ENCODE measurements at places on chromosomes 12 and 14. TPM values are rescaled to one million over a fixed set of nuclear protein-coding genes. Genes with fewer than 3 reads are reported as not detected.

GRCh38 chr14:68814539-68815297 is 21.9 kb upstream of the ZFP36L1 start:
- no peaks in the 10 kb centered on the region for H3K27me3 ChIP-seq
- DNase-seq: peak; percentile 87
- H3K4me1 ChIP-seq: peaks cover 35% of the 10 kb centered on the region
- H3K27ac ChIP-seq: peak overlapping the region; percentile 95
- H3K4me3 ChIP-seq: peak overlapping the region; percentile 23
- H3K36me3 ChIP-seq: no peaks in the 10 kb centered on the region

The SERPINA1 gene
- 1,757 TPM for total RNA-seq

DNA sequence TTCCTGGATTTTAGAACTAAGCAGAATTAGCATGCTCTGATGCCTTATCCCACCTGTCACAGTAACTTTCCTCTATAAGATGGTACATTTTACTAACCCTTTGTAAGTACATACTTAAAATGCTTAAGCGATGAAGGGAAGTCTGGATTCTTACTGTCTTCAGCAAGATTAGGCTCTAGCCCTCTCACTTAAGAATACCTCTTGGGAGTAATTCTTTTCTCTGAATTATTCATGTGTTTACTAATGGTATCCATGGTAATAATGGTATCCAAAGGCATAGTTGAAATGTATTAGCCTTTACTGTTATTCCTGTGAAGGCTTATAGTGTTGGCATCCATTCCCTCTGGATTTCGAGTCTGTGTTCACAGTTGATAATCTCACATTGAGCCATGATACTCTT is 176.9 kb downstream of the MON2 start:
- H3K4me3 ChIP-seq: no peak overlapping the region
- no peaks in the 10 kb centered on the region for H3K4me1 ChIP-seq
- no peak overlapping the region for H3K27ac ChIP-seq

DNA sequence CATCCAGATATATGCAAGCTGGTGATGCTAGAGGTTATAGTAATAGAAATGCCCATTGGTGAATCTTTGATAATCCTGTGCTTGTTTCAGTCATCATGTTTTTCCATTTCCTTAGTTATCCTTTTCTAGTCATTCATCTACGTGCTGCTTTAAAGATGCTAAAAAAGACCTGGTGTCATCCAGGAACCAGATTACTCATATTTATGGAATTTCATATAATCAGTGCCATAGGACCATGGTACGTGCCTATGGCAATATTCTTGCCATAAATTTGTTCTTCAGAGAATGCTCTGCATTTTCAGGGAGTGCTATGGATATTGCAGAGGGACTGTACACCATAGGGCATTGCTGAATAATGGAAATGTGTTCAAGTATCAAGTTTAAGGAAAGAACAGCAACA is 267.3 kb downstream of the AKAP6 start:
- no peaks in the 10 kb centered on the region for H3K4me1 ChIP-seq
- no peak overlapping the region for H3K27ac ChIP-seq
- H3K4me3 ChIP-seq: no peak overlapping the region

The CRACR2A gene
- total RNA-seq: 81.7 TPM

DNA sequence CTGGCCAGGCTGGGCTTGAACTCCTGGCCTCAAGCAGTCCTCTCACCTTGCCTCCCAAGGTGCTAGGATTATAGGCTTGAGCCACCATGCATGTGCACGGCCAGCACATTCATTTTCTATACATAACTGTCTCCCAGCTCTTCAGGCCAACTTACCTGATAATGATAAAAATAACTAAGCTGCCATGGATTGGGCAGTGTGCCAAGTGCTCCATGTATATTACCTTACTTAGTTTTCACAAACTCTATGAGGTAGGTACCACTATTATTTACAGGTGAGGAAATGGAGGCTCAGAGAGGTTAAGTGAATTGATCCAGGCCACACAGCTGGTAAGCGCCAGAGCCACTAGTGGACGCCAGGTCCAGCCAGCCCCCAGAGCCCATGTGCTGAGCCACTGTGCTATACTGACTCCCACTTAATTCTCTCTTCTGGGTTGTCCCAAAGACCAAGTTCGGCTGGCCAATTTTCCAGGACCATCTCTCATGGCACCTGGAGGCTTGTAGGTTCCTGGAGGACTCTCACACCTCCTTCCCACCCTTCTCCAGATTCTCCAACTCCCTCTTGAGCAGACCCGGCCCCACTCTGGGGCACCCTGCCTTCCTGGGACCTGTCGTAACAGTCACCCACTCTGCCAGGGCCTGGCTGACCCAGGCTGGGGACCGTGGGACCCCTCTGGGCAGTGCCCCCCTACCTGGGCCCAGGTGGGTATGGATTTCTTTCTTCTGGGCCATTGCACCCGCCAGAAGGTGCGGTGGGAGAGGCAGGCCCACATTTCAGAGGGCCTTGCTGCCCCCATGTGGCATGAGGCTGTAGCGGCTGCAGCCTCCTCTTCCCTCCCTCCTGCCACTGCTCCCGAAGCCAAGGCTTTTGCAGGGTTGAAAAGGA is 30.2 kb upstream of the CIPC start:
- no peaks in the 10 kb centered on the region for H3K27me3 ChIP-seq
- no peaks in the 10 kb centered on the region for H3K36me3 ChIP-seq
- peak; percentile 75 for DNase-seq
- no peak overlapping the region for H3K4me3 ChIP-seq
- H3K4me1 ChIP-seq: no peaks in the 10 kb centered on the region
- H3K27ac ChIP-seq: no peak overlapping the region

DNA sequence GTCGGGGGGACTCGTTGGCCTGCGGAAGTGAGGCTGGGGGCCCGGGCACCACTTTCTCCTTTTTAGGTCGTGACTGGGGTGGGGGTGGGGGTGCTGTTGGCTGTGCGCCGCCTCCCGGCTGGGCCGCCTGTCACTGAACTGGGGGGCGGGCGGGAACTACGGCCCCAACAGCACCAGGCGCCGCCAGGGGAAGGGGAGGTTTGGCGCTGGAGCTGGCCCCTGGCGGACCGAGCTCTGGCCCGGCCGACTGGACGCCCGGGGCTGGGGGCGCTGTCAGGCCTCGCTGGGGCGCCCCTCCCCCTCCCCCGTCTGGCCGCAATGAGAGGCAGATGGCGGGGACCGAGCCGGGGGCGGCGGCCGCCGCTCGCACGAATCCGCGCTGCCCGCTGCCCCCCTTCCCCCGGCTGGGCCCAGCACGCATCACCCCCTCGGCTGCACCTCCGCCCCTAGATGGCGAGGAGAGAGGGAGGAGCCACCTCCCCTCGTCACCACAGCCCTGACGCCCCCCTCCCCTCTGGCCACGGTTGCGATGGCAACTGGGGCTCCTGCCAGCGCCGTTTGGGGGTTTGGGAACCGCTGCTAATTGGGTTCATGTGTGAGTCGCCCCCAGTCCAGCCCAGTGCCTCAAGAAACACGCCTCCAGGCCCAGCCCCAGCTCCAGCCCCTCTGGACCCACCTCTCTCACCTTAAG is 723 bp downstream of the NFATC4 start:
- H3K4me3 ChIP-seq: peak overlapping the region; percentile 65
- H3K27ac ChIP-seq: peak overlapping the region; percentile 73

DNA sequence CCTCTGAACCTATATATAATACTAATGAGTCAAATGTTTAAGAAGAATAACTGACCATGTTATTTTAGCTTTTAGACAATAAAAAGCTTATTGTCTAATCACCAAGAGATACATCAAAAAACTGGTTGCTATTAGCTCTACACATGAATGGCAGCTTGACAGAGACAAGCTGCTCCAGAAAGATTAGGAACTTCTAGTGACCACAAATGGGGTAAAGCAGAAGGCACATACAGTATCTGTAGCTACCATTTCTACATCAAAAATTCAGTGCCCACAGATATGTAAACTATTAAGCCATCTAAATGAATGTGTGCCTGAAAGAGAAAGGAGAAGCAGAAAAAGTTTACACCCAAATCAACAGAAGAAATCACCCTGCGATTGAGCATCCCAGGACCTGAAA is 2.4 kb downstream of the AREL1 start:
- H3K4me1 ChIP-seq: no peaks in the 10 kb centered on the region
- H3K27me3 ChIP-seq: no peaks in the 10 kb centered on the region
- no peaks in the 10 kb centered on the region for H3K36me3 ChIP-seq
- DNase-seq: no peak
- no peak overlapping the region for H3K27ac ChIP-seq
- no peak overlapping the region for H3K4me3 ChIP-seq

- H3K27me3 ChIP-seq: no peaks in the 10 kb centered on the region
- H3K27ac ChIP-seq: no peak overlapping the region
- no peaks in the 10 kb centered on the region for H3K4me1 ChIP-seq
- no peak for DNase-seq
- H3K36me3 ChIP-seq: no peaks in the 10 kb centered on the region
These were observed 84.5 kb downstream of the VRK1 start for GRCh38 chr14:96881713-96882112.

- no peaks in the 10 kb centered on the region for H3K36me3 ChIP-seq
- H3K27ac ChIP-seq: no peak overlapping the region
- DNase-seq: no peak
- no peaks in the 10 kb centered on the region for H3K27me3 ChIP-seq
These were observed 72.1 kb downstream of the PRIMA1 start for GRCh38 chr14:93716002-93716745.

DNA sequence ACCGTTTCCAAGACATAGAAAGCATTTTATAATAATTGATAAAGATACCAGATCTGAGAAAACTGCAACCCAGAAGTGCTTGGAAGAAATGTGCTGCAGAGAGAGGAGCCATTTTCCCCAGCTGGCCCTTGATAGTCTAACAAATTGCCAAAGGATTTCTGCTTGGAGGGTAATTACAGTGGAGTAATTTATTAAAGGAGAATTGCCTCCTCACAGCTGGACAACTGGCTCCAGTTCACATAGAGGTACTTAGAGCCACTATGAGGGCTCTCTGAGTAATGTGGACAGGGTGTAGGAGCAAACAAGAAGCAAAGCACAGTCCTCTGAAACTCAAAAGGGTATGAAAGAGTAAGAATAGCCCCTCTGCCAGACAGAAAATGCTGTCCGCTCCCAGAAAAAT is 335.6 kb downstream of the SYT1 start:
- H3K27me3 ChIP-seq: no peaks in the 10 kb centered on the region
- no peaks in the 10 kb centered on the region for H3K36me3 ChIP-seq
- H3K27ac ChIP-seq: no peak overlapping the region
- no peak overlapping the region for H3K4me3 ChIP-seq

The AREL1 gene
- total RNA-seq: 81.0 TPM

The RASSF8 gene
- 1.2 TPM for total RNA-seq

The RNASE3 gene
- not detected for total RNA-seq

GRCh38 chr14:100147181-100147631 is 12.2 kb downstream of the DEGS2 start:
- peak; percentile 81 for DNase-seq
- no peaks in the 10 kb centered on the region for H3K27me3 ChIP-seq
- H3K27ac ChIP-seq: peak overlapping the region; percentile 95
- peaks cover 13% of the 10 kb centered on the region for H3K4me1 ChIP-seq
- peak overlapping the region; percentile 10 for H3K4me3 ChIP-seq
- peaks cover 10% of the 10 kb centered on the region for H3K36me3 ChIP-seq

DNA sequence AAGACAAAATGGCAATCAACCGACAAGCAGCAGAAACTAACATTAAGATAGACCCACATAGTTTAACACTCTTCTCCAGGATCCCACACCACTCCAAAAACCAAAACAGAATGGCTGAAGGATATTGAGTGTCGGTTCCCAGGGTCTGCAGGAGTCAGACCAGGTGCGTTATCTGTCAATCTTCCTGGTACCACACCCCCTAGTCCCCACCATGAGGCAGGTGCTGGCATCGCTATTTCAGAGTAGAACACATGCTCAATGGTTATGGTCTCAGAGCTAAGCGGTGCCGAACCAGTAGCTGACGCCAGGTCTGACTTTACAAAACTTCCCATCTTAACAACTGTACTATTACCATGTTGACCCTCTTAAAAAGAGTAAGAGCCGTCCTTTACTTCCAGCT is 10.2 kb downstream of the STX2 start:
- H3K4me1 ChIP-seq: no peaks in the 10 kb centered on the region
- no peak overlapping the region for H3K4me3 ChIP-seq
- no peak overlapping the region for H3K27ac ChIP-seq

- H3K4me1 ChIP-seq: no peaks in the 10 kb centered on the region
- no peaks in the 10 kb centered on the region for H3K36me3 ChIP-seq
- no peak overlapping the region for H3K4me3 ChIP-seq
These were observed 27.8 kb downstream of the EFCAB11 start for GRCh38 chr14:89926694-89927093.

The NPFF gene
- total RNA-seq: not detected

The KSR2 gene
- 0.53 TPM for total RNA-seq

The CFAP251 gene
- 0.67 TPM for total RNA-seq

The CACNA2D4 gene
- total RNA-seq: 14.7 TPM

- DNase-seq: peak; percentile 0
- H3K36me3 ChIP-seq: no peaks in the 10 kb centered on the region
- no peaks in the 10 kb centered on the region for H3K4me1 ChIP-seq
- H3K4me3 ChIP-seq: no peak overlapping the region
- H3K27me3 ChIP-seq: no peaks in the 10 kb centered on the region
- no peak overlapping the region for H3K27ac ChIP-seq
These were observed 56.7 kb upstream of the AEBP2 start for GRCh38 chr12:19382563-19382962.

The AKAP5 gene
- total RNA-seq: 0.57 TPM

- no peaks in the 10 kb centered on the region for H3K36me3 ChIP-seq
- no peak for DNase-seq
- H3K27me3 ChIP-seq: no peaks in the 10 kb centered on the region
- H3K4me1 ChIP-seq: no peaks in the 10 kb centered on the region
These were observed 73.6 kb downstream of the FIGNL2 start for GRCh38 chr12:51774933-51775332.

GRCh38 chr14:68523326-68523610 is 269.6 kb downstream of the ZFP36L1 start:
- peak overlapping the region; percentile 18 for H3K27ac ChIP-seq
- no peaks in the 10 kb centered on the region for H3K27me3 ChIP-seq
- H3K4me1 ChIP-seq: no peaks in the 10 kb centered on the region
- no peaks in the 10 kb centered on the region for H3K36me3 ChIP-seq
- no peak overlapping the region for H3K4me3 ChIP-seq

The SARNP gene
- total RNA-seq: 60.2 TPM

The GLS2 gene
- 3.0 TPM for total RNA-seq

The DPF3 gene
- total RNA-seq: 10.7 TPM

DNA sequence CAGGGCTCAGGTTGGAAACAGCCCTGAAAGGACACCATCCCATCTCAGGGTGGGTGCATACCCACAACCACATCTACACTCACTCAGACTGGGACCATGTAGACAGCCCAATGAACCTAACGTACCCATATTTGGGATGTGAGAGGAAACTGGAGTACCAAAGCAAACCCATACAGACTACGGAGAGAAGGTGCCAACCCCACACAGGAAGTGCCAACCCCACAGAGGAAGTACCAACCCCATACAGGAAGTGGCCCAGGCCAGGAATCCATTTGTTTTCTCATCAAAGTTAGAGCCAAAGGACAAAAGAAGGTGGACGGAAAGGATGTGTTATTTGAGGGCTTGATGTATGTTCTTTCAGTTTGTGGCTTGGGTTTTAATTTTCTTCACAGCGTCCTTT is 19.5 kb upstream of the SPIC start:
- no peak overlapping the region for H3K4me3 ChIP-seq
- no peaks in the 10 kb centered on the region for H3K27me3 ChIP-seq
- no peaks in the 10 kb centered on the region for H3K4me1 ChIP-seq
- DNase-seq: no peak
- H3K36me3 ChIP-seq: no peaks in the 10 kb centered on the region

The HCAR2 gene
- total RNA-seq: not detected

GRCh38 chr14:67566908-67567307 is 33.2 kb downstream of the PIGH start:
- no peaks in the 10 kb centered on the region for H3K4me1 ChIP-seq
- H3K36me3 ChIP-seq: no peaks in the 10 kb centered on the region
- no peaks in the 10 kb centered on the region for H3K27me3 ChIP-seq
- no peak overlapping the region for H3K4me3 ChIP-seq

The CYP46A1 gene
- total RNA-seq: not detected

- no peaks in the 10 kb centered on the region for H3K4me1 ChIP-seq
- no peaks in the 10 kb centered on the region for H3K27me3 ChIP-seq
- H3K27ac ChIP-seq: no peak overlapping the region
- H3K4me3 ChIP-seq: no peak overlapping the region
- DNase-seq: no peak
These were observed 250.1 kb downstream of the NUAK1 start for GRCh38 chr12:105888696-105889095.

The FOXA1 gene
- total RNA-seq: 24.3 TPM
